ENCODE measurements at places on chromosomes 6 and 20. TPM values are rescaled to one million over a fixed set of nuclear protein-coding genes. Genes with fewer than 3 reads are reported as not detected.

GRCh38 chr6:89302195-89302770, 12.8 kb downstream of the GABRR2 start:
- no peak for DNase-seq

- DNase-seq = peak; percentile 40
Measured at GRCh38 chr20:25294459-25295385, 46.8 kb downstream of the PYGB start.

DNA sequence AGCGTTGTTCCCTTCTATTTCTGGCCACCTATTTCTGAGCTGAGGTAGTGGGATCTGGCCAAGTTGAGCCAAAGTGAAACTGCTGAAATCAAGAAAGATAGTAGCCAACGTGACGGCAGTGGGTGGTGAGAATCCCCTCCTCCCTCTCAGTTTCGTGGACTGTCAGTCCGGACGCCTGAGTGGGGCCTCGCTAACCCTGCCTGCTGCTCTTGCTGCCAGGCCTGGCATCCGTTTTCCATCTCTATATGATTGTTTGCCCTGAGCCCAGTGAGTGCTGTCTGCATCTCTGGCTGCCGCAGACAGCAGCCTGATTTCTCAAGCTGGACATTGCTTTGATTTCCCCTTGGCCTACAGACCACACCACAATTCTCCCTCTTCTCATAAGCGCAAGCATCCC, 23.5 kb upstream of the PAX1 start:
- peak; percentile 30 for DNase-seq

GRCh38 chr20:53534037-53534436, 59.6 kb downstream of the ZNF217 start:
- no peak for DNase-seq

GRCh38 chr20:39668038-39668437, 705.9 kb downstream of the DHX35 start:
- no peak for DNase-seq

PRDM1 gene
- 3.7 TPM for polyA plus RNA-seq

FAM217A gene
- polyA plus RNA-seq = 0.49 TPM

ATF6B gene
- 46.5 TPM for polyA plus RNA-seq
